ENCODE measurements at places on chromosomes 1 and 21.

DNA sequence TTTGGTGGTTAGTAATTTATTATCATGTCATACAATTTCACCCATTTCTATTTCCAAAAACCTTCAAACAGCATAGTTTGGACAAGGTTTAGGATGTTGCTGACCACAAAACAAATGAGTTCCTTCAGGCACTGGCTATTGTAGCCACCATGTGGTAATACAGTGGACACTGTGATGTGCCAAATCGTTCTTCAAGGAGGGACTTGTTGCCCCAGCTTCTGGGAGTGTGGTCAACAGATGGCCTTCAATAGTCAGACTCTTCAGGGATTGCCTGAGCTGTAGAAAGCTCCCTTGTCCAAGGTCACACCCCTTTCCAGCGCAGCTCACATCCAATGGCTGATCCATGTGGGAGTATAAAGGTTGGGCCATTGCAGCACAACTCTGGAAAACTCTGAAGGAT, 2.6 kb downstream of the PDE4B start:
- DNase-seq, result no peak

DNA sequence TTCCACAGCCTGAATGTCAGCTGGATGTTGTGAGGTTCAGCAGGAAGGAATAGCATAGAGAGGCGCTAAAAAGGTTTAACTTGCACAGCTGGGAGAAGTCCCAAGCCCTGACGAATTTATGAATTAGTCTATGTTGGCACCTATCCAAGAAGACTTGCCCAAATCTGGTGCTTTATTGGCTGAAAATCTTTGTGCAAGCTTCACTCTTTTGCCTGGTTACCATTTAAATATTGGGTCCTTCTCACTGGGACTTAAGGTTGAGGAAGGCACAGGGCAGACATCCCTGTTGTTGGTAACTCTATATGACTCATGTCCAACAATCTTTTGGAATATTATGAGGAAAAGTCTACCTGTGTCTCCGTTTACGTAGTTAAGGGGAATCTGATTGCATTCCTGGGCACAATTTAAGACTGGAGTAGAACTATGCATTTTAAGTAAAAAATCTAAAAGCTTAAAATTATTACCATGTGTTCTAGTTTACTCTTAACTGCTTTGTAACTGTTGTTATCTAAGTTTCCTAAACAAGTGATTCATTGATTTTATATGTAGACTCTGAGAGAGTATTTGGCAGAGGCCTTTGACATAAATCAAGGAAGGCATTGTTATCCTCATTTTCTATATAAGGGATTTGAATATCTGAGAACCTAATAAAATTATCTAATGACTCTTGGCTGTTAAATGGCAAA, 181.7 kb upstream of the DPYD start:
- DNase-seq, result no peak

DNA sequence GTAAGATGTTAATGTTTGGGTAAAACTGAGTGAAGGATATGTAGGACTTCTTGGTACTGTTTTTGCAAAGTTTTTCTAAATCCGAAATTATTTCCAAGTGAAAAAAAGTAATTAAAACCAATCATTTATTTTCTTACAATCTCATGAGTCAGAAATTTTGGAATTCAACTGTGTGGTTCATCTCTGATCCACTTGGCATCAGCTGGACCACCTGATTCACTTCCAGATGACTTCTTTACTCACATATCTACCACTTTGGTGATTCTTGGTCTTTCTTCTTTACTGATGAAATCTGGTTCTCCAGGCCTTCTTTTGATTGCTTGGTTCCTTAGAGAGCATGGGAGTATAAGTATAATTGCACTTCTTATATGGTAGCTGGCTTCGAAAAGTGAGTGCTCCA, 254.9 kb upstream of the CACYBP start:
- no peak for DNase-seq

GRCh38 chr21:26036916-26037315, 133.7 kb downstream of the APP start:
- DNase-seq, result no peak

DNA sequence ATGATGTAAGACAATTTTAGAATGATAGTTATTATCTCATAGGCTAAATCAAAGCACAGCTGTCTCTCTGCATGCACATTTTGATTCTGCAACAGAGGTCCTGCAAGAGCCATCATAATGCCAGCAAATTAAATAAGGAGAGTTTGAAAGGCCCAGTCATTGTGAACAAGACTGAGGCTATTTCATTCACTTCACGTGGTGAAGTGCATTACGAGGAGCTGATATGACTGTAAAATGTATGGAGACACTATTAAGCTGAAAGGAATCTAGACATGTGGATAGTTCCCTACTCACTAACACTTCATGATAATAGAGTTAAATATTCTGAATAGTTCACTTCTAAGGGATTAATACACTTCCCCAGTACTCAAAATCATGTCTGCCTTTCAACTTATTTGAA, 299.0 kb downstream of the SMYD3 start:
- no peak for DNase-seq

GRCh38 chr1:158689875-158690274, 3.4 kb upstream of the SPTA1 start:
- no peak for DNase-seq

DNA sequence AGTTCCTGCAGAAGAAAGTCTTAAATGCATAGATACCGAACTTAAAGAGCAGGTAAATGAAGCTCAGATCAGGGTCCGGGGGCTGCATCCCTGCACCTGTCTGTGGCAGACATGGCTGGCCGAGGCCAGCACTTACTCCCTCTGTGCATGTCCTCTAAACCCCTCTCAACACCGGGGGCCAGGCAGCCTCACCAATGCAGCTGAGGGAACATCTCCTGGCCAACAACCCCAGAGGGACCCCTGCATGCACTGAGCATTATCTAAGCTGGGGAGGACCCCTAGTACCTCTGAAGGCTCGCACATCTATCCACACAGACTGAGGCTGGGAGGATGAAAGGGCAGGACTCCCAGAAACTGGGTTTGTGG, 18.4 kb downstream of the TTC34 start:
- DNase-seq, result no peak

- no peak for DNase-seq
Measured at GRCh38 chr1:30749691-30750583, 7.6 kb downstream of the LAPTM5 start.

DNA sequence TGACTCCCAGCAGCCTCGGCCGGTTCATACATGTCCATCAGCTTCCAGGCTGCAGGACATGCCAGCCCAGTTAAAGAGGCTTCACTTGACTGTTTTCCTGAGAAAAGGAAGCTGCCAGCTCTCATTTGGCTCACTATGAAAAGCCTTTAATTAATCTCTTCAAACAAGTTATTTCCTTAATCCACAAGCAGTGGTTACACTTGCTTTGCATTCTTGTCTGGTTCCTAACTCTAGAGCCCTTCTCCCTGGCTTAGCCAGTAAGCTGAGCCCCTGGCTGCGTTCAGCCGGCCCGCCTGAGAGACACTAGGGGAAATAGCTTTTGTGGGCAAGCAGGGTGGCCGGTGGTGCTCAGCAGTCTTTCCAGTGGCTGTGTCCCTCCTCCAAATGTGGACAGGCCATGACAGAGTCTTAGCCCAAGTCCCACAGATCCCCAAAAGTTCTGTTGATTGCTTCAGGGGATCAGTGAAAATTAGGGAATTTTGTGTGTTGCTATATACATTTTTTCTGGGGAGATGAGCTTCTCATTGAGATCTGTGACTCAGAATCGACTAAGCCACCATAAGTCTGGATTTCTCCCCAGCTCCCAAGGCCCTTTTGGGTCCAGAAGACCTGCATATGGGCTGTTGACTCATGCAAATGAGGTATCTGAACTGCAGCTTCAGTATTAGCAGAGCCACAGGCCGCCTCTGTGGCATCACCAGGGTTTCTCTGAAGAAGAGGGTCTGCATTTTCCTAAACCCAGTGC, 10.1 kb downstream of the ATF3 start:
- peak; percentile 69 for DNase-seq

DNA sequence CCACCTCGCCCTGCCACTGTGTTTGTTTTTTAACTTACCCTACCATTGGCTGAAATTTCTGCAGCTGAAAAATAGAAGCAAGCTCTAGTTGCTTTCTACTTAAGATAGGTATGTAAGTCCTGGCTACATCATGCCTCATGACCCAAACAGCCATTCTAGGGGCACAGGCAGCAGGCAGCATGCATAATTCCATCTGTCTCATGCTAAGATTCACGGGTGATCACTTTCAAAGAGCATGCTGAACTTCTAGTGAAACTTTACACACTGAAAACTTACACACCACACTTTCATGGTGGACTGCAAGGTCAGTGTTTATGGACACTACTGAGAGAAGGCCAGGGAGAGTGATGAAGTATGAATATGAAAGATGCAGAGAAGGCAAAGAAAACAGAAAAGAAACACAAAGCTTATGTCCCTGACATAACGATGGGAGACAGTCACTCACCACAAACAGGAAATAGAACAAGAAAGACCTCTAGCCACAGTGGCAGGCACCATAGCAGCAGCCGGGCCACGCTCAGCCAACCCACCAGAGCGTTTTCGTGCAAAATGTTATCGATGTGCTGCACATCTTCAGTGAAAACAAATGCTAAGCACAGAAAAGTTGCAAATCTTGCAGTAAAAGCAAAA, 102.3 kb upstream of the TIAM1 start:
- no peak for DNase-seq

- DNase-seq, result no peak
Measured at GRCh38 chr1:76644139-76644538, 223.1 kb upstream of the ST6GALNAC5 start.

GRCh38 chr1:241596633-241597032, 43.5 kb downstream of the CHML start:
- DNase-seq, result no peak

GRCh38 chr1:162538815-162539431, 22.6 kb upstream of the UAP1 start:
- DNase-seq, result no peak

GRCh38 chr1:44212355-44213221, 683 bp upstream of the DMAP1 start:
- no peak for DNase-seq

GRCh38 chr21:39183272-39184049, at the start of gene PSMG1:
Gene PSMG1 (minus strand): TSS chr21:39183451. CDS start chr21:39183385, 66 bp downstream.
- DNase-seq, result peak; percentile 97

DNA sequence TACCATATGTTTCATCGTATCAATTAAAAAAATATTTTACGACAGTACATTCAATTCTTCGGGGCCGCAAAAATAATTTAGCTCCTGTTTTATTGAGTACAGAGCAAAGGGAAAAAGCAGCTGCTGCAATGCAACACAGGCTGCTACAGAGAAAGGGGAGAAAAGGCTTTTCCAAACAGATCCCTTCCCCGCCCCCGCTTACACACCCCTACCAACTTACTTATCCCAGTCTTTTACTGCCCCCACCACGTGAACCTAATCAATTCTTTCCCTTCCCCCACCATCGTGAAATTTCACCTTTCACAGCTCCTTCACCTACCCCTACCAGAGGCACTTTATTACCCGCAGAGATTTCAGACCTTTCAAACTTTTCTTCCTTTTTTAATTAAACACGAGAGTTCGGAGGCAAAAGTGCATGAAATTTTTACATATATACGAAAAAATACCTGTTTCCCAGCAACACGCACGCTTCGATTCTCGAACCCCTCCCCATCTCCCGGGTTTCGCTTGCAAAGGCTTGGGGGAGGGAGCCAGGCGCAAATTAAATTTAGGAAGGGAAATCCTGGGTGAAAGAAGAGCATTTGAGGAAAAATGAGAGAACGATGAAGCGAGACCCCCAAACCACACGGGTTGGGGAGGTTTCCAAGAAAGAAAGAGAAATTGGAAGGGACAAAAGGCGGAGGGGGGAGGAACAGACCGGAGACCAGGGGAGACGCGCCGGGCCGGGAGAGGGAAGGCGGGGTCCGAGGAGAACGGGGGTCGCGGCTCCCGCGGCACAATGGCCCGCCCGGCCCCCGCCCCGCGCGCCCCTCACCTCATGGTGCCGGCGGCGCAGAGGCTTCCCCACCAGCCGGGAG, 823 bp downstream of the ENAH start:
- no peak for DNase-seq

GRCh38 chr21:26405071-26405470, 168.0 kb downstream of the CYYR1 start:
- no peak for DNase-seq

DNA sequence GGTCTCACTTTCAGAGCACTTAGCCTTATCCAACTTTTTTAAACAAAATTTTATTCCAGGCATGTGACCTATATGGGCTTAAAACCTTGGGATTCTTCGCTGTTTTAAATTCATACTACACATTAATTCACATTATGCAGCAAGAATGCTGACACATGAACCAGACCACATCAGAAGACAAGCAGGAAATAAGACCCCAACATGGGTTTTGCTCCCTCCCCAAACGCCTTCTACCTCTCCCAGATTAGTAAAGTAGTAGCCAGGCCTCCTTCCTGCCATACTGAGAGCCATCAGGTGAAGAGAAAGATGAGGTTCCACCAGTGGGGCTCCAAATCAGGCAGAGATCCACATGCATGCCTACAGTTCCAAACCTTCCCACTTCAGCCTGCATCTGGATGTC, 3.7 kb downstream of the IGSF3 start:
- no peak for DNase-seq

DNA sequence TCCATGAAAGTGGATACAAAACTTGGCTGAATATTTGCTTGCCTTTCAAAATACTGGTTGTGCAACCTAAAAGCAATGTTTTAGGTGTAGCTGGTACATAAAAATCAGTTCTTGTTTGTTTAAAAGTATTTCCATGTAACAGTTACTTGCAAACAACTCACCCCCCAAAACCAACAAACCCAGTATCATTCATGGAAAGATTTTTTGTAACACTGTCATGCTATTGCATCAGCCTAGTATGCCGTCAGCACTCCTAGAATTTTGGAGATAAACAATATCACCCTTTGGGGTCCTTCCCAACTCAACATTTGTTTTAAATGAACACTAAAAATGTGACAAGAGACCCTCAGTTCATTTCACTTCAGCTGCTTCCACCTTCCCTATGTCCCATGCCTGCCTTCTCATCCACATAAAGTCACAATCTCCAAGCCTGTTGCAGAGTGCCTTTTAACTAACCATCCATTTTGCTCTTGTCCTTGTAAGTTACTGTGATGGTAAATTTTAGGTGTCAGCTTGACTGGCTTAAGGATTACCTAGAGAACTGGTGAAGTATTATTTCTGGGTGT, 425.3 kb downstream of the DUSP10 start:
- DNase-seq, result no peak

DNA sequence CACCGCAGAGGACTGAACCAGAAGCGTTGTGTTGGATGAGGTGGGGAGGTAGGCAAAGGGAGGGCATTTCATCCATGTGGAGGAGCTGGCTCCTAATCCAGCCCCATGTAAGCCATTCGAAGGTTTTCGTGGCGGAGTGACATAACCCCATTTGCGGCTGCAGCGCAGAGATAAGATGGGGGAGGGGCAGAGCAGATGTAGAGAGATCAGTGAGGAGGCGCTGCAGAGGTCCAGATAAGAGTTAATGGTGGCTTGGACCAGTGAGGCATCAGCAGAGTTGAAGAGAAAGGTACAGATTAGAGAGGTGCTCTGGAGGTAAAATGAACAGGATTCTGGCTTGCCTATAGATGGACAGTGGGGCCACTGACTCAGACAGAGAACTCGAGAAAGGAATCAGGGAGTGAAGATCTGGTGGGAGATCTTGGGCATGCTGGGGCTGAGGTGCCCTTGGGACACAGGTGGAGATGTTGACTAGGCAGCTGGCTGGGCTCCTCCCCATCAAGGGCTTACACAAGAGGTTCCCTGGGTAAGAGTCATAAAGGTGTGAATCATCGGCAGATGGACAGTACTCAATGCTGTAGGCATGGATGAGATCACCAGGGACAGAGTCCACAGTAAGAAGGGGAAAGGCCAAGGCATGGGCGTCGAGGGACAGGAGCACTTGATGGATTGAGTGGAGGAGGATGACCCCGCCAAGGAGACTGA, 7.8 kb upstream of the PTPRF start:
- DNase-seq, result no peak

Measured in retina (tissue), 1 donor.